ENCODE measurements at places on chromosomes 1 and 21.

DNA sequence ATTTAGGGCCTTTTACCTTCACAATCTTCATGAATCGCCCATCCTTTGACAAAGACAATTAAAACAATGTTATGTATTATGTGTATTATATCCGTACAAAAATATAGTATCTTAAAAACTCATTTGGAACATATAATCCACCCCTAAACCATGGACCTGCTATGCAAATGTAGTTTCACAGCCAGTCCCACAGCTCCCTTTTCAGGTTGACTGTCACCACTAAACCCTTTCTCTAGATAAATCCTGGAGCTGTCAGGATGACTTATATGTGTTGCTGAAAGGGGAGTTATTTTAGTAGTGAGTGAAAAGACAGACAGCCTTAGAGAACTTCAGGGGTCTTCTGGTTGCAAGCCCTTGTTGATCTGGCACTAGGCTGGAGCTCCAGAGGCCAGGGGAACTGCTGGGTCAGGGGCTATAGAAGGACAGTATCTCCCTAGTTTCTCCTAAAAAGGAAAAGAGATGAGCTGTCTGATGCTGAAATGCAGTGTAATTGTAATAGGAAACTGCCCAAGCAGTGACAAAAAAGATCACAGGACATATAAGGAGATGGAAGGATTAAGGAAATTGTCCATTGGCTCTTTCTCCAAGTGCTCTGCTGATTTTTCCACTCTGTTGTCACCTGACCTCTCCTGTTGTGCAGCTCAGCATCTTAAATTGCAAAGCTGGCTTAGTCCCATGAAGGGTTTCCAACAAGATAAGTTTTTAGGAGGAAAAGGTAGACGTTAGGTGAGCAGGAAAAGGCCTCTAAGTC is 127.7 kb downstream of the S1PR1 start:
- peak; percentile 10 for DNase-seq

DNA sequence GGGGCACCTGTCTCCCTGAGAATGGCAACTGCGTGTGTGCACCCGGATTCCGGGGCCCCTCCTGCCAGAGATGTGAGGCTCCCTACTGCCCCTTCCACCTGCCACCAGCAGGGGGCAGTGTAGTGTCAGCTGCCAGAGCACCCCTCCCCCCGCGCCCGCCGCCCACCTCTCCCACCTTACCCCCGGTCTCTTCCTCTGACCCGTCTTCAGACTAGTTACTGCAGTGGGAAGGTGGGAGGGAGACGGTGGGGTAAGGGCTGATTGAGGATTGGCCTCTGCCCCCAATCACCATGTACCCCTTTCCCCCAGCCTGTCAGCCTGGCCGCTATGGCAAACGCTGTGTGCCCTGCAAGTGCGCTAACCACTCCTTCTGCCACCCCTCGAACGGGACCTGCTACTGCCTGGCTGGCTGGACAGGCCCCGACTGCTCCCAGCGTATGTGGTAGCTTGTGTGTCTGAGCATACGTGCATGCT is 10.1 kb upstream of the LRRC71 start:
- DNase-seq: no peak

DNA sequence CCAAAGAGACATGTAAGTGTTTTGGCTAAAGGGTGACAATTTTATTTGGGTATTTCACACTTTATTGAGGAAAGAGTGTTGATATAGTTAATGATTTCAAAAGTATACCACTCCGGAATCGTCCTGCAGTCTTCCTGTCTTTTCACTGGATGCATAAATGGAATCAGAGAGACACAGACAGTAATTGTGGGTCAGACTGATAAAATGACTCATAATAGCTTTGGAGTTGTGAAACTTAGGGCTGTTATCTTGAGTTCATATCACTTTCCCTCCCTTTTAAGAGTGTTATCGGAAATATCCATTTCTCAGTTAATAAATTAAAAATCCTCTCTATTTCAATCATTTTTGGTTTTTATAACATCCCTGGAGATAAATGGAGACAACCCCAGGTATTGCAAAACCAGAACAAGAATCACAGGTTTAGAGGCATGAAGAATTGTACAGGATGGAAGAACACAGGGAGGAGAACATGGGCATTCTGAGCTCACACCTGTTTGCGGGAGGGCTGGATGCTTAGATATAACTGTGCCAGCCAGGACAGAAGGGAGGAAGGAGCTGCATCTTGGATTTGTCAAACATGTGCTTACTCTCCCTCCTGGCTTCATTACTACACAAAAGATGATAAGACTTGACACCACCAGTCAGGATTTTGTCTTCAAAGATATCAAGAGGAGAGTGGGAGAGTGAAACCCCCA is 185.4 kb downstream of the LMO4 start:
- no peak for DNase-seq

DNA sequence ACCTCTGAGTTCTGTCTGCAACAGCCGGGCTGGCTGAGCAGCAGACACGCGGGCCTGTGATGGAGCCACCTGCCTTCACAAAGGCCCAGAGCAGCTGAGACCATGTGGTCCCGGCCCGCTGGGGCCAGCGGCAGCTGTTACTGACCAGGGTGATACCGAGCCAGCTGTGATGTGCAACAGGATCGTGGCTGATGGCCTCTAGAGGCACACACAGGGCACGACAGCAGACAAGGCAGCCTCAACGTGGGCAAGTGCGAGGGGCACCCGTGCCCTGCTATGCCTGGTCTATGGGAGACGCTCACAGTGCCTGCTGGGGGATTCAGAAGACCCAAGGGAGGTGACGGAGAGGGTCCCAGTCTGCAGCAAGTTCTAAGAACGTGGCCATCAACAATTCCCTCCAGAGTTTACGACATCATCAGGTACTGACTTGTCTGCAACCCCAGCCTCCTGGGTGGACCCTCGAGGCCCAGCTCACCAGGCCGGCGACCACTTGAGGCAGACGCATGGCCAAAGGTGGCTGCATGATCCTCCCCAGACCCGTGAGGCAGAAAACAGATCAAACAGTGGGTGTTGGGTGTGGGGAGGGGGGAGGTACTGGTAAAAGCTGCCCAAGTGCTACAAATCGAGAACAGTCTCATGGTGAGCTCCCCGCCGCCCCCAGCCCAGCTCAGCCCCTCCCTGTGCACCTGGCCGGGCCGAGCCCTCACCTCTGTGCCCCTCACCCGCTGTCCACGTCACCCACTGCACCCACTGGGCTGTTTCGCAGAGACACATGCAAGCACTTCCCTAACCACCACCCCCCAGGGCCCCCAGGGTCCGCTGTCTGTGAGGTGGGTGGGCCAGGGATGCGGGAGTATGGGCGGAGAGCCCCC is 6.0 kb downstream of the POFUT2 start:
- DNase-seq: no peak

- DNase-seq: no peak
Measured at GRCh38 chr1:38781872-38782617, 77.5 kb downstream of the RRAGC start.

DNA sequence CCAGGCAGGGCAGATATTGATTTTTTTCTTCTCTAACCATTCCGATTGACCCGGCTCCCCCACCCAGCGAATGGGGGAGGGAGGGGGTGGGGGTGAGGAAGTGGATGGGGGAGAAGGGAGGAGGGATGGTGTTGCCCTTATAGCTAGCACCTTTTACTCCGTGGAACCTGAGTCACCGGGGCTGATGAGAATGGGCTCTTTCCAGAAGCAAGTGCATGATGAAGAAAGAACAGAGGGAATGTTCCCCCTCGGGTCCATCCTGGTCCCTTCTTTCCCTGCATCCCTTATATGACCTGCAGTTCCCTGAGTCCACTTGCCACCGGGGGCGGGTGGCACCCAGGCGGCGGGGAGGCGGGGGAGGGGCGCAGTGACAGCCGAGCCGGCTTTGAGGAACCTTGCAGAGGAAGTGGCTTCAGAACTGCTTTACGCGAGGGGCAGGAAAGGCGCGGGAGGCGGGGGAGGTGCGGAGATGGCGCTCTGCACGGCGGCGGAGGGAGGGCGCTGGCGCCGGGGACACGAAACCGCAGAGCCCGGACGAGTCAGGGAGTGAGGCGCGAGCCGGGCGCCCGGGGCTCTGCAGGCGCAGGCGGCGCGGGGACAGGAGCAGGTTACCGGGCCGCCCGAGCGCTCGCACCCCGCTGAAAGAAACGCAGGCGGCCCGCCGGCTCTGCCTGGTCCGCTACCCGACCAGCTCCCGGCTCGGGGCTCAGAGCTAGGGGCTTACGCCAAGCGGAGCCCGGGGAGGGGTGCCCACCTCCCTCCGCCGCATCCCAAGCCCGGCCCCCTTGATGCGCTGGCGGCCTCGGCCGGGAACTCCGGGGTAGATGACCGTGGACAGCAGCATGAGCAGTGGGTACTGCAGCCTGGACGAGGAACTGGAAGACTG is 49.7 kb downstream of the RASSF5 start:
- DNase-seq: peak; percentile 23

DNA sequence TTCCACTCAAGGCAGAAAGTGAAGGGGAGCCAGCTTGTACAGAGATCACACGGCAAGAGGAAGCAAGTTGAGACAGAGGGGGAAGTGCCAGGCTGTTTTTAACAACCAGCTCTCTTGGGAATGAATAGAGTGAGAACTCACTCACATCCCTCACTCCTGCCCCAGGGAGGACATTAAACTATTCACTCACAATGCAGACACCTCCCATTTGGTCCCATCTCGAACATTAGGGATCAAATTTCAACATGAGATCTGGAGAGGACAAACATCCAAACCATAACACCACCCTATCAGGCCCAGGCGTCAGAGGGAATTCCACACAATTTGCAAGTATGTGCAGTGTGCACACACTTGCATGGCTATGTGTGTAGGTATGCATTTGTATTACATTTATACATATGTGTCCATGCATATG is 62.7 kb downstream of the DMAP1 start:
- peak; percentile 8 for DNase-seq

GRCh38 chr1:235015291-235015985 is 113.2 kb downstream of the TOMM20 start:
- no peak for DNase-seq

DNA sequence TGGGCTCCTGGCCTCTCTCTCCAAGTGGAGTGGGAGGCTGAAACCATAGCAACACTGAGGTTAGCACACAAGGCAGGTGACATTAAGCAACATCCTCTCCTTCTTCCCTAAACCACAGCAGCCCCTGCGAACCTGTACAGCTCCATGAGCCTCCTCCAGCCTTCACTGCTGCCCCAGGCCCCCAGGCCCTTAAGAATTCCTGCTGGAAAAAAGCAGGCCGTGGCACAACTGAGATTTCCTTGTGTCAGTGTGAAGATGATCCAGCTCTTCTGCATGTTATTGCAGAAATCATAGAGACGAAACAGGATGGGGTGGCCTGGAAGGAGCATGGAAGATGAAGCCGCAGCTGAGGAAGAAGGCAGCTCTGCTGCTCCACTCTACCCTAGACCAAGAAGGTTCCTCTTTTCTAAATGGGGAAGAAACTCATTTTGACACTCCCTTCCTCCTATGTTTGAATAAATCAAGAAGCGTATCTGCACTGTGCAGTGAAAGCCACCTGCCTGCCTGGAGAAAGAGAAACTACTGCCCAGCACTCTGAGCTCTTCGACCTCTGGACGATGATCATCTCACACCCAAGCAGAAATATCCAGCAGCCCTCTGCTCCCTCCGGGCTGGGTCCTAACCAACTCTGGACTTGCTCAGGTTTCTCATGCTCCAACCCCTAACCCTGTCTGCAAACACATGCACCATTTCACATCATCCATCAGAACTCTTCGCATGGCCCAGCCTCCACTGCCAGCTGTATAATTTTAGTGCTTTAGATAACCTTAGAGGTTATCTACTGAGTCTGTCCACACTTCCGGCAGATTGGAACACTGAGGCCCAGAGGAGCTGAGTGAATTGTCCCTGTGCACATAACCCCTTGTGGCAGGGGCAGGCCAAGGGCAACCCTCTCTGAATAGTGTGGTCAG is 20.7 kb downstream of the SH3BP5L start:
- DNase-seq: no peak

DNA sequence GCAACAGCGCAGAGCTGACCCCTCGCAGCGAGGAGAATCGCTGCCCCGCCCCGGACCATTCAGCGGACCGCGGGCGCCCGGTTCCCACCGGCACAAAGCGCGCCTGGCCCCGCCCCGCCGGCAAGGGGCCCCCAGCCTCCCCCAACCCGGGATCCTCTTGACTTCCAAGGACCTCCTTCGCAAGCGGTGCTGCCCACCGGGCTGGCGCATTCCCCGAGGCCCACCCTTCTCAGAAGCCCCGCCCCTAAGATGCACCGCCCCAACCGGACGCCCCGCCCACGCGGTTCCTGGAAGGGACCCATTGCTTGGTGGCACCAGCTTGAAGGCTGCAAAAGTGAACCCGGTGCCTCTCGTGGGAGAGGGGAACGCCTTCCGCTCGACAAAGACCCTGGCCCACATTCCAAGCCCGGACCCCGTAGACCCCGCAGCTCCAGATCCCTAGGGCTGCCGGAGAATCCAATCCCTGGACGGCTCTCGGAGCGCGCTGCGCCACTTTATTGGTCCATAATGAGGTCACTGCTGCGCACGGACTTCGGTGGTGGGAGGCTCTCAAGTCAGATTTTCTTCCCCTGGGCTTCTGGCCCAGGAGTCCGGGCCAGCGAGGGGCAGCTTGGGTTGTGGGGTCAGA is 2.0 kb downstream of the HES3 start:
- DNase-seq: peak; percentile 21

DNA sequence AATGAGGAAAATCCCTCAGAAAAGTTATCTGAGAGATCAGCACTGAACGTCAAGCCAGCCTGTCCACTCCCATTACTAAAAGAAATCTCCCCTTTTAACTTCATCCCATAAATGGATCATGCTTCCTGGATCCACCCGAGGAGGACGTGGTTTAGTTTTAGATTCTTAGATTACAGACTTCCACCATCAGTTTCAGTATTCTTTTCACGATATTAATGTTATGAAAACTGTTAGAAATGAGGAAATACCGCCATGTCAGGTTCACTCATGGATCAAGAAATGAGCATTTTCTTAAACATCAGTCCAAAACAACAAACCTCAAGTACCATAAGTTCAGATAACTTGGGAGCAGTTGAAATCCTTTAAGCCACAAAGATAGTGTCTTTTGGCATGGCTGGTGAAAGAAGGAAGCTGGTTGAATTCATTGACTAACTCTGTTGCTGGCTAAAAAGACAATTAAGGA is 49.8 kb downstream of the NFIA start:
- peak; percentile 41 for DNase-seq

- DNase-seq: peak; percentile 78
Measured at GRCh38 chr1:186152620-186153239, 222.3 kb downstream of the TPR start.

DNA sequence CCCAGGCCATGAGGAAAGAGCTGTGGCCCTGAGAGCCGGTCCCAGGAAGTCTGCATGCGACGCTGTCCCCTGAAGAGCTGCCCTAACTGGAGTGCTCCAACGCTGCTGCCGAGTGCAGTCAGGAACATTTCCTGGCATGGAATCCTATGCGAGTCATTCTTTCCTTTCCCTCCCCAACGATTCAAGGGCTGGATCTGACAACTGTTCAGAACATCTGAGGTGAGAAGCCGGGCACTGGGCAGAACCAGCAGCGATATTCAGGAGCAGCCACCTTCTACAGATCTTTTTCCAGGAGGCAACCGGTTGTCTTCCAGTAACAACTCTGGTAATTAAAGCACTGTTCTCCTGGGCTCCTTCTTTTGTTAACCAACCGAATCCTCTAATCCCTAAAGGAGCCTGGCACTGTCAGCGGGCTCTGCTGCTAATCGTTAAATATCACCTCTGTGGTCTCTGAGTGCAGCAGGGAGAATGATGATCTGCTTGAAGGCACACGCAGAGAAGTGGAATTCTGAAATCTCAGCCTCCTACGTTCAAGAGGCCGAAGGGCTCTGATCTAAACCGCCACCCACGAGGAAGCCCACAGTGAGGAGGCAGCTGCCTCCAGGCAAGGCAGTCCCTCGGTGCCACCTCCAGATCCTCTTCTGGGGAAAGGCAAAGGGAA is 55.8 kb downstream of the SLC45A1 start:
- peak; percentile 83 for DNase-seq

- DNase-seq: no peak
Measured at GRCh38 chr1:206785182-206785765, 13.0 kb upstream of the IL10 start.

GRCh38 chr1:7127322-7128075 is 342.2 kb downstream of the CAMTA1 start:
- DNase-seq: no peak

Measured in astrocyte of the spinal cord (primary cell).